Glutamatergic neuron (in vitro differentiated cells): ENCODE measurements at places on chromosomes 12 and 14. TPM values are rescaled to one million over a fixed set of nuclear protein-coding genes. Genes with fewer than 3 reads are reported as not detected.
A peak's percentile ranks its signal among the peaks of the same experiment; 100 is the strongest.

DNA sequence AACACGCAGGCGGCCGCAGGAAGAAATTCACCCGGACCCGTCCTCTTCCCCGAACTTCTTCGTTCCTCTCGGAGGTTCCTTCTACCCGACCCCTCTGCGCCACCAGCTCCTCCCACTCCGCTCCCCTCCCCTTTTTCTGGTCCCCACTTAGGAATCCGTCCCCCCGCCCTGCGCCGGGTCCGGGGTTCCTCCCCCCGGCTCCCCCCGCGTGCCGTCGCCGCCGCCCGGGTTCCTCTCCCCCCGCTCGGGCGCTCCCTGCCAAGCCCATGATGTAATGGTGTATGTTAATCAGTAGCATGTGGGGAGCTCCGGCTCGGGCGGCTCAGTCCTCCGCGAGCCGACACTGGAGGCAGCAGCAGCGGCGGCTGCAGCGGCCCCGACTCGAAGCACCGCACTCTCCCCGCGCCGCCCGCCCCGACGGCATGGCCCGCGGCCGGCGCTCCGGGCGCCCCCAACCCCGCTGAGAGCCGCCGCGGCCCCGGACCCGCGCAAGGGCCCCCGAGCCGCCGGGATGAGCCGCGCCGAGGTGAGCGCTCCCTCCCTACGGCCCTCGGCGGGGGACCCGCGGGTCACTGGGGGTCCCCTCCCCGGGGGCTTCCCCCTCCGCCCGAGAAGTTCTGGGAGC, 1.0 kb upstream of the SAMD4A start:
- peak; percentile 68 for DNase-seq

- peak; percentile 33 for DNase-seq
These were observed 40.1 kb upstream of the CISTR start for GRCh38 chr12:53791735-53792326.

The RPL10L gene
- total RNA-seq = not detected

The C14orf180 gene
- total RNA-seq = not detected

The IRAK3 gene
- 3.9 TPM for total RNA-seq
